H1 (cell line): ENCODE measurements at places on chromosomes 7 and 10.

GRCh38 chr7:90607196-90607595, 11.1 kb downstream of the CDK14 start:
- no peak for DNase-seq

GRCh38 chr7:98177553-98177952, 33.7 kb upstream of the BHLHA15 start:
- DNase-seq = no peak

DNA sequence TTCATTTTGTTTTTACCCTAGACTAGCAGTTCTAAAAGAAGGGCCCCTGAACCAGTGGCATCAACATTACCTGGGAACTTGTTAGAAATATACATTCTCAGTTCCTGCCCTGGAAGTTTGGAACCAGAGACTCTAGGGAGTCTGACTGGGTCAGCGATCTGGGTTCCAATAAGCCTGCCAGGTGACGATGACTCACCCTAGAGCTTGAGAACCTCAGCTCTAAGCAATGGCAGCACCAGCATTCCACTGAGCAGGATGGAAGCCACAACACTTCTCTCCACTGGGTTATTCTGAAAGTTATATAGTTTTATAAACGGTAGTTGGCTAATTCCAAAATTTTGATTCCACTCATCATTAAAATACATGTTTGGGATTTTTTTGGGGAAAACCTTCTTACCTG, 97.0 kb upstream of the AMPH start:
- DNase-seq = no peak

DNA sequence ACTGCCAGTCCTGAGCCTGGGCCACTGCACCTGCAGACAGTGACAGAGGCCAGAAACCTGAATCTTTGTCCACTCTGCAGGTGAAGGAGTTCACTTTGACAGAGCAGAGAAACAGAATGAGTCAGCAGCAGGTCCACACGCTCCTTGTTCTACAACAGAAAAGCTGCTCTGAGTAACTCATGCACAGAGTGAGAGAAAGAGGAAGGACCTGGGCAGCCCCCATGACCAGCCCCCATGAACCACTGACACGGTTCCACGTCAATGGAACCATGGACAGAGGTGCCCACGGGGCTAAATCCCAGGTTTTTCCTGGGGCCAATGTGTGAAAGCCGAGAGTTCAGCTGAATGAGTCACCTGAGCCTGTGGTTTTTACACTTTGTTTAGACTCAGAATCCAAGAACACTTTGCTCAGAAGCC, 40.8 kb upstream of the CTBP2 start:
- no peak for DNase-seq

DNA sequence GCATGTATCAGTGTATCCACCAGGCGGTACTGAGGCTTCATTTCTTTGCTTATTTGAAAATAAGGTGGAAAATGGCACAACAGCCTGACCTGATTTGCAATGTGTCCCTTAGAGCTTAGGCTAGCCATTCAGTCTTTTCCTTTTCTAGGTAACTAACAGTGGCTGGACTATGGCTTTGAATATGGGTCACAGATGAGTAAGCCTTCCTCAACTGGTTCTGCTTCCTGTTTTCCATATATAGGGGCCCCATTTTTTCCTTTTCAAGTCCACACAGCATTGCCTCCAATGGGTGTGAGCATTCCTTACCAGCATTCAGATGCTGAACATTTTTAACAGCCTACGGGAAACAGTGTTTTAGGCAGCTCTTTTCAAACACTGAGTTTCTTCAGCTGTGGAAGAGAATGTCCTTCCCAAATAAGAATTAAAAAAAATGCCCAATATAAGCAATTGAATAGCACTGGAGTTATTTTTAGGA, 3.9 kb upstream of the ITGB1 start:
- DNase-seq = no peak

DNA sequence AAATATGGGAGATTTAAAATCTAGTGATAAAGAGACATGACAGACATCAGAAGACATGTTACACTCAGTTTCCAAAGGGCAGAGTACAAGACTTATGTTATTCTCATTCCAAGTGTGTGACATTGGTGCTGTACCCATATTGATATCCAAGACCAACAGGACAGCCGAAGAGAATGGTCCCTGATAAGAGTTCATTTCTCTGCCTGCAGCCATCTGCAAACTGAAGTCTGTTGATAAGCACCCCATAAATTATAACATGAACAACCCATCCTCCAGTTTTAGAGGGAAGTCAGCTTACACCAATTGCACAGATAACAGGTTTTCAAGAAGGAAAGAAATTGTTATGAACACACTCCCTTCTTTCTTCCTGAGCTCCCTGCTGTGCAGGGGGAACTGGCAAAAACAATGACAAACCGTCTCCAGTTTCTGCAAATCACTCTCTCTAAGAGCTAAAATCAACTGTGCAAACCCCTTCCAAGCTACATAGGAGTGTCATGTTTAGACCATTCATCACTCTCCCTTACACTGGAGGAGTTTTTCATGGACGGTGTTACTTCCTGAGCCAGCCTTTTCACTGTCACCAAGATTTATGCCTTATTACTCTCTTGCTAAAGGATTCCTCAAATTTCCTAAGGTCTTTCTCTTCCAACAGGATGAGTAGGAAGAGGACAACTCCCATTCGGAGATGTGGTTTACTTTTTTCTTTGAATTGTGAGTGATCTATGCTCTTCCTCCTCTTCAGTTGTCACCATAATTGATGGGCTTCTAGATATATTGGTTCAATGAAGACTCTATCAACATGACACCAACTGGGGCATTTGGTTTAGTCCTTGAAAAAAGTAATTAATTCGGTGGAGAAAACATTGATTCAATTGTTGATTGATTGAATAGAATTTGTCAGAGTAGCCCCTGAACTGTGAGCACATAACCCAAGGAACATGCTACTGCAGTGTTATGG, 80.3 kb upstream of the FAM171A1 start:
- no peak for DNase-seq
